ENCODE measurements at places on chromosomes 11 and 22.

GRCh38 chr11:63643205-63643604 lies 28.0 kb downstream of the ATL3 start:
- no peak for DNase-seq

DNA sequence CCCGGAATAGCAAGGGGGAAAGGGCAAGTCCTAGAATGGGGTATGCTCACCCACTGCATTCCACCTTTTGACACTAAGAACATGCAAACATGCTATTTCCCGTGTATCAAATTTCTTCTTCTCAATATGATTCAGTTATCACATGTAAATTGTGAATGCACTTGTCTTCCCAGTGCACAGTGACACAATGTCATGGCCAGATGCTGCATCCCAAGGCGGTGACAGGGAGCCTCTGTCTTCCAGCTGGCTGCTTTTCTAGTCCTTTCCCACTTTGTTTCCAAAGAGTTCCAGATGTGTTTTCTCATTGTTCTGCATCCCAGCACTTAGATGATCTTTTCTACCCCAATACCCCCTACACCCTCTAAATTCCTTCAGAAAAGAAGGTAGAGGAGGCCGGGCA lies 12.4 kb downstream of the SLC25A18 start:
- DNase-seq, result no peak

DNA sequence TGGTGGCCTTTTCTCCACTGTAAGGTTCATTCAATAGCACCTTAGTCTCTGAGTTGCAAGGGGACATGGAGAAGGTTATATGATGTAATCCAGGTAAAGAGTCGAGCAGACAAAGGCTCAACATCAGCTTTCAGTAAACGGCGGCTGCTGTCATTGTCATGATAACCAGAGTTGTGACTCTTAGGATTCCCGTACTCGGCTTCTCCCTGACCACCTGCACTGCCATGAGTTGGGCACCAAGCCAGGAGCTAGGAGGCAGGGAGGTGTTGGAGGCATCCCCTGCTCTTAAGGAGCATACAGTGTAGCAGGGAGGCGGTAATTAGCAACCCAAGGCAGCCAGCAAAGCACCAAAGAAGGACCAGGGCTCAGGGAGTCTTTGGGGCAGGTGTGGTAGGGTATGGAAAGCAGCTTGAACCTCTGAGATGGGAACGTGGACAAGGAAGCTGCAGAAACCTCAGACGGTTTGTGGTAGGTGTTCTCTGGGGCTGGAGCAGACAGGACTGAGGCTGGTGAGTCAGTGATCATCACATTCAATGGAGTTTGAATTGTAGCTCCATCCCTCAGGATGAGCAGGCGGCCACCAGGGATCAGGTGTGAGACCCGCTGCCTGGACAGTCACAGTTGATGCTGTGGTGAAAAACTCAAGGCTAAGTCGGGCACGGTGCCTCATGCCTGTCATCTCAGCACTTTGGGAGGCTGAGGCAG lies 31.7 kb downstream of the LIF start:
- no peak for DNase-seq

- DNase-seq, result no peak
These were observed 8.8 kb downstream of the MISFA start for GRCh38 chr11:18608376-18608775.

DNA sequence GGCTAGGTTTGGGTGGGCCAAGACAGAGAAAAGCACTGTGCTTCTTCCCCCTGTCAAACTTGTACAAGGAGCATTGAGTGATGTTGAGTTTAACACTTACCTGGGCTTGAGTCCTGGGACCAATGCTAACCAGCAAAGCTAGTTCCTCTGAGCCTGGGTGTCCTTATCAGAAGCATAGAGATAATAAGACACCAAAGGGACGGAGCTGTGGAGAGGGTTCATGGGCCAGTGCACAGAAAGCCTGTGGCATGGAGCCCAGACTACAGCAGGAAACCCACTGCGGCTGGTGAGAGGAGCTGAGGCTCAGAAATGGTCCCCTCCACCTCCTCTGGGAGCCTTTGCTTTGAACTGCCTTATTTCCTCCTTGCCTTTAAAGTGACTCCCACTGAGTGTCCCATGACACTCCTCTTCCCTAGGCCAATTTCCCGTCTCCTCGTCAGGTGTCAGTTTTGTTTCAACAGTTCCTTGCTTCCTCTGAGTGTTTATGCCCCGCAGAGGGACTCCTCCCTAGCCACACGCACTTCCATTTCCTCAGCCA lies 9.4 kb downstream of the SLCO2B1 start:
- no peak for DNase-seq

DNA sequence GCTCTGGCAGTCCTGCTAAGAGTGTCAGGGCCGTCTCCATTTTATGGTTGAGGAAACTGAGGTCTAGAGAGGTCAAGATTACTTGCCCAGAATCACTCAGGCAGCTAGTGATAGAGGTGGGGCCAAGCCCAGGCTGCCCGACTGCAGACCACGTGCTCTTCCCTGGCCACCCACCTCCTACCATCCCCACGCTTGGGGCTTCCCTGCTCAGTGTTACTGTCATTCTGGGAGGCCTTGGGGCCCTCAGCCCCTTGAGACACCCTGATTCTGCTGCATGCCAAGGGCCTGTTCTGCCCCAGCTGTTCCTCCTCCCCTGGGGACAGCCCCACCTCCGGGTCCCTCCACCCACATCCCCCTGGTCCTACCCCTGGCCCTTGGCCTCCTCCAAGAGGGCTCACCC lies 17.2 kb upstream of the TAB1 start:
- no peak for DNase-seq

- DNase-seq, result no peak
These were observed 21.7 kb downstream of the FAM168A start for GRCh38 chr11:73576185-73576614.

DNA sequence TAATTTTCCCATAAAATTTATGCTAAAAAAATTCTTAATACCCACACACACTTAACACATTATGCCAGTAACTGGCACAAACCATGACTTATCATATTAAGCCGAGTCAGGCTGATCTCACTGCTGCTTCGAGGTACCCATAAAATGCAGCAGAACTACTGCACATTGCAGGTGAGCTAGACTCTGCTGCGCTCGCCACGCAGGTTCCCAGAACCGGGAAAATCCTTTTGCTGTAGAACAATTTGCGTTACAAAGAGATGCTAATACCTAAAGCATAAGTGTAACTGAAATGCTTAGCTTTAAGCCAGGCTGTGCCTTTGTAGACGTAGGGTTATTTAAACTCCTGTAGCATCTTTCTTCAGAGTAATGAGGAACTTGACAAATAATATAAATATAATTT lies 200.3 kb downstream of the MSANTD4 start:
- DNase-seq, result no peak

DNA sequence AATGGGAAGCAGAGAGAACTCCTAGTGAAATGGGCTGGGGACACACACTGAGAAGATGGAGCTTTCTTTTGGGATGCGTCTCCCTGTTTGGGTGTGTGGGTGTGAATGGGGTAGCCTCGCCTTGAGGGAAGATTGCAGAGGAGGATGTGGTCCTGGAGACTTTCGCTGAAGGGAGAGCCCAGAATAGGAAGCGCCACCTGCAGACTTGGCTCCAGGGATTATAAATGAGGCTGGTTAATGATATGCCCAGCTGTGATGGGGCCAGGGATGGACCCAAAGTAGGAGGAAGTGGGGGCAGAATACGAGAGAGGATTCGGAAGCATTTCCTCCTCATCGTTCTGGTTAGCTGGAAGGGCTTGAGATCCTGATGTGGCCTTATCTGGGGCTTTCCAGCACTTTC lies 13.7 kb downstream of the RELT start:
- no peak for DNase-seq

- DNase-seq, result no peak
These were observed 20.3 kb downstream of the FAM118B start for GRCh38 chr11:126231725-126232459.

GRCh38 chr11:65593518-65594414 lies 1.8 kb downstream of the KCNK7 start:
- peak; percentile 69 for DNase-seq

DNA sequence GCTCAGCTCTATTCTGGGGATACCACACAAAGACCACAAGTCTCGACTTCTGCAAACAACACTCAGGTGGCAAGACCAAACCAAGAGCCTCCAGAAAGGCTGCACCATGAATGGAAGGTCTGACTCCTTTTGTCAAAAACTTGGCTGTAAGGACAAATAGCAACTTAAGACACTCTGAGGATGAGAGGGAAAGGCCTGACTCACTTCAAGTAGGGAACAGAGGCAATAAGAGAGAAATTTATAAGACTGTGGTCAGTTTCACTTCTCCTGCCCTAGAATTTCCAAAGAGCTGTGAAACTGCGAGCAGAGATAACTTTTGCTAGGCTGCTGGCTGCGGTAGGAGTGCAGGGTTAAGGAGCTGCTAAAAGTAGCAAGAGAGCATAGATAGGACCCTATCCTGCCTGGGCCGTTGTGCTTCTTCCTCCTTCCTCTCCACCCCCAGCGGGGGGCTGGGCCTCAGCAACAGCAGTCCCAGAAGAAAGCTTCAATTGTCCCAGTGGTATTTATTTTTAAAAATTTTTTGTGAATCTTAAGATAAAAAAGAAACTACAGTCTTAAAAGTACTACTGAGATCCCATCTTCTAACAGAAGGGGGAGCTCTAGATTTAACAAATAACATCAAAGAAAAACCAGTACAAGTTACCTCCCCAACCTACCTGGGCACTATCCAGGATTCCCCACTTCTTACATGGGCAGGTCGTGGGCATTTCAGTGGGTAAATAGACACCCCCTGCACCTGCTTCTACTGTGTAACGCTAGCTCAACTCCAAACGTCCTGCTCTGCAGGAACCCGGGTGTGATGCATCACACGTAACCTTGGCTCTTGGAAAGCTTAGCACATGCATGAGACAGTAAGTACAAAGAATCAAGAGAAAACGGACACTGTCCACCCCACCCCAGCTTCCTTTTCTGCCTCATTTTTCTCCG lies 66.4 kb downstream of the SGSM3 start:
- DNase-seq, result peak; percentile 26
